ENCODE measurements at places on chromosomes 5 and 9.

GRCh38 chr9:7790022-7790818 is 9.4 kb downstream of the DMAC1 start:
- DNase-seq, result no peak

- no peak for DNase-seq
These were observed 2.8 kb downstream of the DCANP1 start for GRCh38 chr5:135444360-135444759.

DNA sequence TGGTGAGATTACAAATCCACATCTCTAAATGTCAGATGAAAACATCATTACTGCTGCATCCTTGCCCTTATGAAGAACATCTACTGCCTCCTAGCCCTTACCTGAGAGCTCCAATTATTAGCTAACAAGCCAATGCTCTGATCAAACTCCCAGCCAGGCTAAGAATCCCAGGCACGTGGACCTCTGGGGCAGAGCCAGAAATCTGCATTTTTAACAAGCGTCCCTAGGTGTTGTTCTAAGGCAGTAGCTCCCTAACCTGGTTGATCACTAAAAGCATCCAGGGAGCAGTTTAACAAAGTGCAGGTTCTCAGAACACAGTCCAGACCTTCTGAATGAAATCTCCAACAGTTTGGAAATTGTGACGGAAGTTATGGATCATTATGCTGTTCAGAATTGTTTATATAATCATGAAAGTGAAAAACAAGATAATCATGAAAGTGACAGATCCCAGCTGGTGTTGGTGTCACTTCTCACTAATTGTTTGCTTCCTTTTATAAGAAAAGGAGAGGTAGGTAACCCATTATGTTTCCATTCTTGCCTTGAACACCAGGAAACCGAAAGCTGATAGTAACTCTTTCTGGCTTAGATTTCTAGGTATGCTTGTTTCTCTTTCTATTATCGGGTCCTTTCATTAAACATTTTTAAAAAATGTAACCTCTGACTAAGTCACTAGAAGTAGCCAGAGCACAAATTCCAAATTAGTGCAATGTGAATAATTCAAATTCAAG is 216.5 kb upstream of the NR4A3 start:
- no peak for DNase-seq

DNA sequence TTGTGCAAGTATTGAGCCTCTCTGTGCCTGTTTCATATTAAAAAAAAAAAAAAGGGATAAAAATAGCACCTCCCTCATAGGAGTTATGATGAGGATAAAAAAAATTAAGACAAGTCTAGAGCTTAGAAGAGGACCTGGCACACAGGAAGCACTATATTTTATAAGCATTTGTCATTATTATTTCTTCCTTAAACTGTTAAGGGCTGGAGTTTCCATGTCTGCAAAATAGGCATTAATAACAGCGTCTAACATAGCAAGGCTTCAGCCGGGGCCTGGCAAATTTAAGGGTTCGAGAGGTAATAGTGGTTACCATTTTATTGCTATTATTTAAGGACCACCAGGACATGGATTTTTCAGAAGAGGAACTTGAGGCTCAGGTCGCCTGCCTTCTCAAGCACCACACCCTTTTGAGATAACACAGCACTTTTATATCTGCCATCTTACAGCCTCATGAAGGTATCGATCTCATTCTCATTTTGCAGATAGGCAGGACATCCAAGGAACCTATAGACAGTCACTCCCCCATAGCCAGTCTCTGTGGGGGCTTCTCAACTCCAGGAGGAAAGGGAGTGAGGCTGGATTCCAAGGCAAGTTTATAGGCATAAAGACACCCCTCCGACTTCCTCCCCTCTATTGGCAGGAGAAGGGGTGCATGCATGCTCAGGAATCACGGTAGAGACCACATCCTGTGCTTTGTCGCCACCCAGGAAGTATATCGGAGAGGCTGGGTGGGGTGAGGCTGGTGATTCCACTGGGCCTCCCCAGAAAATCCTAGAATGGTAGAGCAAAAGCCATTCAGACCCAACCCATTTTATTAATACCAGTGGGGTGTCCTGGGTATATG is 2.4 kb downstream of the ANXA6 start:
- DNase-seq, result peak; percentile 77

GRCh38 chr5:143898381-143898780 is 86.4 kb downstream of the HMHB1 start:
- DNase-seq, result peak; percentile 61

- no peak for DNase-seq
These were observed 4.4 kb downstream of the FRRS1L start for GRCh38 chr9:109162677-109163076.

DNA sequence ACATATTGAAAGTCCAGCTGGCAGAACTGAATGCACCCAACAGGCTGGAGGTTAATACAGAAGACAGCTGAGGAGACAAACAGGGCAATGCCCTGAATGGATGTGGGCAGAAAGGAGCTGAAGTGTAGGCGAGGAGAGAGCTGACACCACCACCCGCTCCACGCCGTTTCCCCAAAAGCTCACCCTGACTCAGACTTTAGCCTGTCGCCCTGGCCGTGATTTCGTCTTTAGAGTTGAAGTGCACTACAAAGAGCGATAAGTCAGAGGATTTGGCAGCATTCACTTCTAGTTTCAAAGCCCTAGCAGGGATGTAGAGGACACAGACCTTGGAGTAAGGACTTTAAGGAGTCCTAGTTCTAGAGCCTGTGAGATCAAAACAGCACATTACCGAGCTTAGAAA is 2.2 kb upstream of the ERAP1 start:
- DNase-seq, result peak; percentile 38

DNA sequence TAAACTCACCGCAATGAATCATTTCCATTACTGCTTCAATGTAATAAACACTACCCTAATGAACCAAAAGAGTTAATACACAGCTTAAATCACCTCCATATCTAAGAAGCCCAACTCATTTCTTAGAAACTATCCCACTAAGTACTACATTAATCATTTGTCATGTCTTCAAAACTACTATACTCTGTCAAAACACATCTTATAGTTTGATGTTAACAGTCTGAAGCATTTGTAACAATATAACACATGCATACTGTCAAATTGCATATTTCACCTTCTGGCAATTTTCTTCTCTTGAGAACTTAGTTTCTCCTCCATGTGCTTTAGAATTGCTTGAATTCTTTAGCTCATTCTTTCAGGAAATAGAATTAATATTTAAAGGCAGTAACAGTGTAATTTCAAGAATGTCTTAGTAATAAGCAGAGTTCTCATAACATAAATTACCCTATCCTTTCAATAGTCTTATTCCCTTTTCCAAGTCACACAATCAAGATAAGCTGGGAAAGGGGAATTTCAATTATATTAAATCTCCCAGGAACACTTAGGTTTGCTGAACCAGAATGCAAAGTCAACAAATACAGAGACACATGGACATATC is 199.7 kb downstream of the ATPSCKMT start:
- no peak for DNase-seq

DNA sequence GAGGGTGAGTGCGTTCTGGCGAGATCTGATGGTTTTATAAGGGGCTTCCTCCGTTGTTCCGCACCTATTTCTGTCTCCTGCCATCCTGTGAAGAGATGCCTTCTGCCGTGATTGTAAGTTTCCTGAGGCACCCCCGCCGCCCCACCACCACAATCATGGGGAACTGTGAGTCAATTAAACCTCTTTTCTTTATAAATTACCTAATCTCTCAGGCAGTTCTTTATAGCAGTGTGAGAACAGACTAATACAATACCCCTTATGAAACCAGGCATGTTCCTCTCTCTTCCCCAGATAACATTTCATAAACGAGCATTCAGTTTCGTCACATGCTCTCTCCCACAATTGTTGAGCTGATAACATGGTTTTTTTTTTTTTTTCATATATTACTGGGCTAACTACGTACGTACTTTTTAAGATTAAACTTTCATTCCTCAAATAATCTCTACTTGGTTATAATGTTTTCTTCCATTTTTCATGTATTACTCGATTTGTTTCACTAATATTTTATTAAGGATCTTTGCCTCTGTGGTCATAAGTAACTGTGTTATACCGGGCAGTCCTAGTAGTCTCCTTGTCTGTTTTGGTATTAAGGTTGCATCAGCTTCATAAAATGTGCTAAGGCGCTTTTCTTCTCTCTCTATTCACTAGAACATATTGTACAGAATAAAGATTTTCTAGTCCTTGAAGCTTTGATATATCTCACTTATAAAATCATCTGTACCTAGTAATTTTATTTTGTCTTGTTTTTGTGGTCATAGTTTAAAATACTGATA is 64.9 kb upstream of the MVB12B start:
- no peak for DNase-seq
